ENCODE measurements at places on chromosomes 16 and 17. TPM values are rescaled to one million over a fixed set of nuclear protein-coding genes. Genes with fewer than 3 reads are reported as not detected.
A peak's percentile ranks its signal among the peaks of the same experiment; 100 is the strongest.

GRCh38 chr16:57821149-57821971, 19.1 kb upstream of the KIFC3 start:
- DNase-seq, result no peak

- DNase-seq, result no peak
Observed at GRCh38 chr16:27199736-27200135, 3.6 kb upstream of the KDM8 start.

DNA sequence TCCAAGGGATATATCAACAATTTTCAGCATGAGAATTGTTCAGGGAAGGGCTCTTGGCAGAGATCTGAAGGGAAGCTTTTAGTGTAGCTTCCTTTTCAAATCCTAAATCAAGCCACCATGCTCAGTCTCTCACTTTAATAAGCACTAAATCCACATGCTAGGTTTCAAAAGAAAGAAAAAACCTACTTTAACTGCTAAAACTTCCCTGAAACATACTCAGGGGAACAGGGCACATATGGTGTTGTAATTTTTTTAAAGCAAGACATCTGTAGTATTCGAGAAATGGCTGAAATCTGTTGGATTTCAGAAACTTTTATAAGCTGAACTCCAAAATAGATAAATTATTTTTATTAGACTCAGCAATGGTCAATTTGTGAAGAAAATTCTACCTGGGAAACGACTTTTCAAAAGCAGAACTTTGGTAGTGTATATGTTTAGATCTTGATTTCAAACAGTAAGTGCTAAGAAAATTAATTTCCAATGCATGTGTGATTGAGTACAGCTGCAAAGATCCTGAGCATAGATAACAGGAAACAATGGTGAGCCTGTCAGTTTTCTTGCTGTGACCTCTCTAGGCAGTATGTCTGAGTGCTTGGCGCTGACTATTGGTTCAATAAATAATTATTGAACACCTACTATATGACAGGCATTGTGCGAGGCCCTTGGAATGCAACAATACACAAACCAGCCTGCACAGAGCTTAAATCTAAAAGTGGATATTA, 804.5 kb upstream of the SOX9 start:
- peak; percentile 0 for DNase-seq

The GGA2 gene
- 18.1 TPM for total RNA-seq

The NLRC3 gene
- total RNA-seq, result under 0.01 TPM

The LITAFD gene
- total RNA-seq, result not detected

Measured in osteoblast (primary cell).